ENCODE measurements at places on chromosomes 1 and 21. TPM values are rescaled to one million over a fixed set of nuclear protein-coding genes. Genes with fewer than 3 reads are reported as not detected.
A peak's percentile ranks its signal among the peaks of the same experiment; 100 is the strongest.

DNA sequence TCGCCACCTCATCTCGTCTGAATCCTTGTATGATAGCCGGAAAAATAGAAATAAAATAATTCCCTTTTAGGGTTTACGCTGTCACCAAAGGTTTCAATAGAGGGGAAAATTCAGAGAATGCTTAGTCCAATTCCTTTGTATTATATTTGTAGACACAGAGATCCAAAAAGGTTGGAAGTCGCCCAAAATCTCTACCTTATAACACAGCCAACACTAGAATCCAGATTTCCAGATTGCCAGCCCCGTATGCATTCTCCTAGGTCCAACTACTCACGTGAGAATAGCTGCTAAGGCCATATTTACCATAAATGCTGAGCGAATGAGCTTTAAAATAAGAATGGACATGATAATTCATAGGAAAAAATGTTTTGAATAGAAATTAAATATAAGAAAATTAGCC, 124.5 kb downstream of the KCNK1 start:
- DNase-seq = no peak

The DCST2 gene
- total RNA-seq = not detected

DNA sequence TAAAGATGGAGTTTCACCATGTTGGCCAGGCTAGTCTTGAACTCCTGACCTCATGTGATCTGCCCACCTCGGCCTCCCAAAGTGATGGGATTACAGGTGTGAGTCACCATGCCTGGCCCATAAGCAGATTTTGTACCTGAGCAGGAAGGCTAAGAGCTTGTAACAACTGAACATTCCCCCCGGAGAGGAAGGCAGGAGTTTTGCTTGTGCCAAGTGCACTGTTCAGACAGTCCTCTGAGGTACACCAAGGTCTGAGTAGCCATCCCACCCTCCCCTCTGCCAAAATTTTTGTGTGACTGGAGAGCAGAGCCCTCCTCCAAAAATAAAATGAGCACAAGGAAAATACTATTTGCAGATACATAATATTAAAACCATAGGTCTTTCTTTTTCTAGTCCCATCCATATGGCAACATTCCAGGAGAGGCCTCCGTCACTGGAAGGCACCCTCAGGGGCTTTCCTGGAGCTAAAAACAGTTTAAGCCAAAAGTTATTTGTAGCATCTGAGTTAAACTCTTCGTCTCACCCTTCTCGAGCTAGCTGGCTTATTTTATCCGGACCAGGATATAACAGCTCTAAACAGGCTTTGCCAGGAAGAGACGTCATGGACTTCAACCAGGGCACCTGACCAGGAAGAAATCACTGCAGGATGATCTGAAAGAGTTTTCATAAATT, 27.2 kb downstream of the CAPN2 start:
- DNase-seq = no peak

- no peak for DNase-seq
Observed at GRCh38 chr1:230792691-230793462, 45.7 kb downstream of the CAPN9 start.

- no peak for DNase-seq
Observed at GRCh38 chr21:33755354-33755753, 113.1 kb downstream of the ITSN1 start.

The NEGR1 gene
- 1.3 TPM for total RNA-seq

DNA sequence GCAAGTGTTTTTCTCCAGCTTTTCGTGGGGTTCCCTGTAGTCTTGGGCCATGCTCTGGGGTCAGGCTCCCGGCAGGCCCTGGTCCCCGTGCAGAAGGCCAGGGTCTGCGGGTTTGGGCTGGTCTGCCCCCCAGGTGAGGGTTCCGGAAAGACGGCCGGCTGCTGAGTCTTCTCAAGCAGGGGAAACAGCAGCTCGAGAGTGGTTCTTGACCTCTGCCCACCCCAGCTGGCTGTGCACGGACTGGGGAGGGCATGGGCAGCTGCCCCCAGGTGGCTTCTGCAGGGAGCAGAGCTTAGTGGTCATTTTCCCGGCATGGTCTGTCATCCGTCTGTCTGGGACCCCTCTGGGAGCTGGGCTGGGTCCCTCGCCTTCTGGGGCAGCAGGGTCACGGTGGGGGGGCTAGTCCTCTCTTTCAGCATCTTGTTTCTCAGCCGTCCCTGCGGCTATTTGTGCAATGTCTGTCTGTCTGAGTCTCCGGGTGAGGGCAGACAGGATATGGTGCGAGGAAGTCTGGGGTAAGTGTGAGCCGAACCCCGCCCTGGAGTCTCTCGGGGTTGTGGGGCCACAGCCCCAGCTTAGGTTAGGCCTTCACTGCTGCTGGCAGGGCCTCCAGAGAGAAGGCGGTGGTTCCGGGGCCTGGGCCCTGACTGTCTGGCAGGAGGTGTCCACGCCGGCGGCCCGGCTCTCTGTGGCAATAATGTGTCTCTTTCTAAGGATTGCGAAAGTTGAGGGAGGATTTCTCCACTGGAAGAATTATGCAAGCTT, 6.1 kb downstream of the SKI start:
- DNase-seq = no peak

- no peak for DNase-seq
Observed at GRCh38 chr1:110393286-110393685, 2.5 kb upstream of the SLC16A4 start.

The BRWD1 gene
- total RNA-seq = 47.3 TPM

DNA sequence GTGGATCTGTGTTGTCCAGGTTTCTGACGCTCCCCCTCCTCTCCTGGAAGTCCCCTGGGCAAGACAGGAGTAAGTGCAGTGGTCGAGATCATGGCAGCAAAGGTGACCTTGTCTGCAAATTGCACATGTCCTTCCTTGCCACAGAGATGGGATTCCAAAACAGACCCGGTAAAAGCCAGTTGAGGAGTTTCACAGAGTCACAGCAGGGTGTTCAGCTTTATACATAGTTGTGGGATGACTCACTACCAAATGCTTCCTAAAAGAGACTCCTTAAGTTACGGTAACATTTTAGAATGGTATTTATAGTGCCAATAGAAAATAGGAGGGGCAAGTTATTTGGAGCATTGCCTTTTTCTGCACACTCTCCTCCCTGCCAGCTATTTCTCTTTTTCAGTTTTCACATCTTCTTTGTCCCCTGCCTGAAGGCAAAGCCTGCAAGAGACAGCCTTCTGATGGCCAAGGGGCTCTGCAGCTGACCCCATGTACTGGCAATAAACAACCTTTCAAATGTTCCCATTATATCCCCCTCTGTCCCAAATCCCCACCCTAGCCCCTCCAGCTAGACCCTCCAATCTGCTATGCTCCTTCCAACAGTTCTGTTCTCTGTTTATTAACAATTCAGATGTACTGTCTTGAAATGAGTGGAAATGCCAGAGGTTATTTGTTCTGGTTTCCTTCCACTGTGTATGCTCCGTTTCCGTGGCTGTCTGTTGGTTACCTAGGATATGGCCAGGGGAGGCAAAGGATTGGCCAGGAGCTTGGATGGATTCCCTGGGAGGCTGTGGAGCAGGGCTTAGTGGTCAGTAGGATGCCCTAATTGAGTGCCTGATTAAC, 115.0 kb downstream of the TGFB2 start:
- peak; percentile 47 for DNase-seq

- no peak for DNase-seq
Observed at GRCh38 chr1:54291276-54292001, 91.5 kb downstream of the MRPL37 start.

DNA sequence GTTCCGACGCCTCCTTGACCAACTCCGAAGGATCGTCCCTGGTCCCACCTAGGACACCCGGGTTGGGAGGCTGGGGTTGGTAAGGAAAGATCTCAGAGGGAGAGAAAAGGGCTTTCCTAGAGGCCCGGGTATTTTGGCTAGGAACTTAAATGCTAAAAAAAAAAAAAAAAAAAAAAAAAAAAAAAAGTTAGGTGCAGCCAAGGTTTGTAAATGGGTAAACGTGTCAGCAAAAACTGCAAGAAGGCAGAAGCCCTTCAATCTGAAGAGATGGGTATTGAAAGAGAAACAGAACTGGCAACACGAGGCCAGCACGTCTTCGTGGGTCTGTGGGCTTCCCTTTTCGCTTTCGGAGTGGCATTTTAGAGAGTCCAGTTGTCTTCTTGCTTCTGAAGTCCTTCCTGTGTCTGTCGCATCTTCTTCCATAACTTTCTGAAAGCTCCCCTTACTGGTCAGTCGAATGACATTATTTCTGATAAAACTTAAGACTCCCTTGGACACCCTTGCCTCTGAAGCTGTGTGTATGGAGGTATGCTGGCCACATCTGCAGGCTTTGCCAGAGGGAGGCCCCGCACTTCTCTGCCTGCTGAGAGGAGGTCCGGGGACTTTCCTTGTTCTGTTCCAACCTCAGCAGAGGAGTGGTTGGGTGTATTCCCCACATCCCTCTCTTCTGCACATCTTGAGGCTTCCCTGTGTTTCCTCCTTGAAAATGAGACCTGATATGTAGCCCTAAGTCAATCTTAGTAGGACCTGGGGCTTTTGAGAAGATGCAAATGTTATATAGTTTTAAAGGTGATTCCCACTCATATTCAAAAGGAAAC, 745 bp downstream of the RCSD1 start:
- DNase-seq = no peak

- no peak for DNase-seq
Observed at GRCh38 chr1:178120088-178120487, 26.2 kb downstream of the RASAL2 start.

- DNase-seq = no peak
Observed at GRCh38 chr1:52057876-52058415, 1.9 kb downstream of the BTF3L4 start.

The ITLN1 gene
- not detected for total RNA-seq

The FAM72C gene
- 6.3 TPM for total RNA-seq

- DNase-seq = no peak
Observed at GRCh38 chr1:62385923-62386322, 50.9 kb upstream of the USP1 start.

DNA sequence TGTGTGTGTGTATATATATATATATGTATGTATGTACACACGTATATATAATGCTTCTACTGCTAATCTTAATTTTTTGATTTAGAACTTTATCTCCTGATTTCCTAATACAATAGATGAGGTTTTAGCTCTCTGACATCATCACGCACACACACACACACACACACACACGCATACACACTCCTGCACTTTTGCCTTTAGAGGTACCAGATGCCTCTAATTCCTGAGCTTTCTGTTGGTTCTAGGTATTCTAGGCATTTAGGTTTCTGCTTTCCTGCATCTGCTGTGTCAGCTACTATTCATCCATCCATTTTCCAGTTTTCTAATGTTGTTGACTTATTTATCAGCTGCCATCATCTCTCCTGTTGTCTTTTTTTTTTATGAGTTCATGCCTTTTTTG, 348.3 kb downstream of the ASTN1 start:
- no peak for DNase-seq

DNA sequence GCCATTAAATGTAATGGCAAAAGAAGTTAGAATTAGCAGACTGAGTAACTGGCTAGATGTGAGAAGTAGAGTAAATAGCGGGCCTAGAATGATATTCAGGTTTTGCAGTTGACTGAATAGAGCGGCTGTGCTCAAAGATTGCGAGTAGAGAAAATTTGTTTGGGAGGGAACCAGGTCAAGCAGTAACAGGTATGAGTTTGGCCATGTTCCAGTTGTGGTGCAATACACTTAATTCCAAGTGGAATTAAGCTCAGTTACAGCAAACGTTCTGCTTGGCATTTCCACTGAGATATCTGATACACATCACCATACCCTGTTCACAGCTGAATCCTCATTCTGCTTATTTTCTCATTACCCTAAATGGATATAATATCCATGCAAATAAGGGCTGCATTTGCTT, 1382.9 kb downstream of the MRPL39 start:
- DNase-seq = no peak

The RAB42 gene
- total RNA-seq = 13.6 TPM

The RGS2 gene
- 17.0 TPM for total RNA-seq

DNA sequence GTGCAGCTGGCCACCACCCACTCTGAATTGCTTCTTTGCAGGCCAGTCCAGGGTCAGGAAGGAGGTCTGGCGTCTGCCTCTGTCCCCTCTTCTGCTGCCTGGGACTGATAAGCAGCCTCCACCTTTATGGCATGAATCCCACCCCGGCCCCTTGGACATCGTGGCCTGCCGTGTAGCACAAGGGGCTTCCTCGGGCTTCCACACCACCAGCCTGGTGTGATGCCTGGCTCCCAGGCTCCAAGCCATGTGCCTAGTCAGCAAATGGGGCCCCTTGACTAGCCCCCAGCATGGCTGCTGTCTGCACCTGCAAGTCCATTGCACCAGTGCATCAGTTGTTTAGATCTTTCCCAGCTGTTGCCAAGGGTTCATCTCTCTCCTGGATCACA, 9.9 kb upstream of the ARF1 start:
- DNase-seq = no peak

- peak; percentile 5 for DNase-seq
Observed at GRCh38 chr21:29195981-29196669, 65.7 kb downstream of the MAP3K7CL start.

The C1QTNF12 gene
- total RNA-seq = 4.9 TPM

- DNase-seq = no peak
Observed at GRCh38 chr1:151165281-151165737, 393 bp downstream of the LYSMD1 start.

- no peak for DNase-seq
Observed at GRCh38 chr1:40034869-40035268, 5.7 kb upstream of the CAP1 start.

- DNase-seq = no peak
Observed at GRCh38 chr1:22048351-22049192, 3.9 kb upstream of the CDC42 start.

GRCh38 chr1:20997602-20998224, 179.0 kb downstream of the EIF4G3 start:
- no peak for DNase-seq

GRCh38 chr1:31753707-31754349, 10.3 kb downstream of the ADGRB2 start:
- DNase-seq = no peak

The COL24A1 gene
- total RNA-seq = 0.77 TPM

DNA sequence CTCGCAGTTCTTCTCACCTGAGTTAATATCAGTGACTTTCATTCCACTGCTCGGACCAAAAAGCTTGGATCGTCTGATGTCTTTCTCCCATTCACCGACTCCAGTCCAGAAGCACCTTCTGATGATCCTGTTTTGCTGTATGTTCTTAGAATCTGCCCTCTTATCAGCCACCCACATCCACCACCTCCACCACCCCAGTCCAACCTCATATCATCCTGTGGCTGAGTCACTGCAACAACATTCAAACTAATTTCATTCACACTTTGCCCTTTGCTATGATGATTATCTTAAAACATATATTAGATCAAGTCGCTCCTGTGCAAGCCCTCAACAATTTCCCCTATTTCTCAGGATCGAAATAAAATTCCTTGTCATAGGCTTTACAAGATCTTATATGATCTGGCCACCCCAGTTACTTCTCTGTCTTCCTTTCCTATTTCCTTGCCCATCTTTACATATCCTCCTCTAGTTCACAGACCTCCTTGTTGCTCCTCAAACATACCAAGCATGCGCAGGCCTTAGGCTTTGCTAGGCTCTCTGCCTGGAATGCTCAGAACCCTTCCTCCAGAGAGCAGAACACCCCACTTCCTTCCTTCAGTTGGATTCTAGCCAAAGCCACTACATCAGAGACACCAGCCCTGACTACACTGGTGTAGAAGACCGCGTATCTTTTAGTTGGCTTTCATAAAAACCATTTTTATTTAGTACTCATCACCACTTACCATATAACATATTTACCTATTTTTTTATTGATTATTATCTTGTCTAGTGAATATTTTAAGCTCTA, 335.7 kb upstream of the GREM2 start:
- DNase-seq = no peak

The S100A9 gene
- total RNA-seq = not detected

The CELA2A gene
- total RNA-seq = not detected

GRCh38 chr1:155092641-155093040, 14.0 kb downstream of the EFNA3 start:
- no peak for DNase-seq
